ENCODE measurements at places on chromosomes 6 and 20.

DNA sequence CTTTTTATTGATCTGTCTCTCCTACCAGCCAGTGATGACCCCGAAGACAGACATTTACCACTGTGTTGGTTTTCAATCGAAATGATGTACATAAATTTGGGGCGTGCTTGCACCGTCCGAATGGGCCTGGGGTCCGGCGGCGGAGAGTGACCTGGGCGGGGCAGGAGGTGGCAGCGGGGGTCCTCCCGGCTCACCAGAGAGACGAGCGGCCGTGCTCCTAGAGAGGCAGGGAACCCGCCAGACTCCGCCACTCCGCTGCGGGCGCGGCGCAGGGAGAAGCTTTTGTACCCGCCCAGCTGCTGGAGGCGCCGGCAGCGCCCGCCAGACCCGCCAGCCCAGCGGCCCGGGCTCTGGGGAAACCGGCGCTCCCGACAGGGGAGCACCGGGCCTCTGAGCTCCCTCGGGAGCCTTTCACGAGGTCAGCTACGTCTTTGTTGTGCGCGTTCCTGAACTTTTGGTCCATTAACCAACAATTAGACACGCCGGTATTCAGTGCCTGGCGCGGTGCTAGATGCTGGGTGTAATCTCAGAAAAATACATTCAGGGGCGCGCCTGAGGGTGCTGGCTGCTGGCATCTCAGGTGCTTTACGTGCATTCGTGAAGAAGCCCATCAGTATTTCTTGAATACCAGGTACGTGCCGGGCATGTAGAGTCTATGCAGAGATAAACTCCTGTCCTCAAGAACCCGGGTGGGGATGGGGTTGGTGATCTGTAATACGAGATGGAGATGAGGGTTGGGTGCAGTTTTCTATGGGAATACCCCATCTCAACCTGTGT is at the start of gene PGBD1:
TSS of gene PGBD1 (plus strand) at position 285 of the 777 bp plus-strand sequence. CDS start 2,242 bp downstream, outside the sequence.
- peak; percentile 81 for DNase-seq

GRCh38 chr20:7908905-7909304 is 31.4 kb downstream of the HAO1 start:
- DNase-seq = no peak

GRCh38 chr6:99145738-99146137 is 198.0 kb upstream of the FBXL4 start:
- no peak for DNase-seq

DNA sequence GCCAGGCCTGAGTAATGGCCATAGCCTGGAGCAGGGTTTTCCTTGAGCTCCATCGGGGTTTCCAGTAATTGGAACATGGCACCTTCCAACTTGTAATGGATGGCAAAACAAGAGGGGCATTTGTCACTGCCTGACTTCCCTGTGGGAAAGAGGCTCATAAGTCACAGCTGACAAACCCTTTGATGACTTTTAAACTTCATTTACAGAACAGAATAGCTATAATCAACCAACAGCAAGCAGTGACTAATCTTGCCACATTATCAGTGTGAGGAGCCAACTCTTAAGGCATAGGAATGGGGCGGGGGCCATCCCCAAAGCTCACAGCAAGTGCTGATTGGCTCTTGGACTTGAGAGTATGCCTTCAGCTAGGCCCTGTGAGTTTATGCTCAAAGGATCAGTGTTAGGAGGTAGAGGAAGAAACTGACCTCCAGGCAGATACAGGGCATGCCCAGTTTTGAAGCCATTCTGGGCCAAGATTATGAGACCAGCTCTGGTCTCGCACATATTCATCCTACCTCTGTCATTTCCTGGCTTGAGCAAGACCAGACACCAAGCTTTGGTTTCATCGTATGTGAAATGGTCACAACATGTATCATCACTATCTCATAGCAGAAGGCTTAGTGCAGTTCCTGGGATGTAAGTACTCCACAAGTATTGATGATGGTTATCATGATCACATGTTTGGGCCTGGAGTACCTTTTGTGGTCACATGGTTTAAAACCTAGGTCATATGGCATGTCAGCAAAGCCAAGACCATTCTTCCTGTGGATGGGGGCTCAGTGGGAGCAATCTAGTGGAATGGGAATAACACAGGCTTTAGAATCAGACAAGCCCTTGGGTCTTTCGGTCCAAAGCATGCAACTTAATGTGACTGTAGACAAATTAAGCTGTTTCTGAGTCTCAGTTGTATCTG is 49.2 kb downstream of the EIF2S2 start:
- no peak for DNase-seq

DNA sequence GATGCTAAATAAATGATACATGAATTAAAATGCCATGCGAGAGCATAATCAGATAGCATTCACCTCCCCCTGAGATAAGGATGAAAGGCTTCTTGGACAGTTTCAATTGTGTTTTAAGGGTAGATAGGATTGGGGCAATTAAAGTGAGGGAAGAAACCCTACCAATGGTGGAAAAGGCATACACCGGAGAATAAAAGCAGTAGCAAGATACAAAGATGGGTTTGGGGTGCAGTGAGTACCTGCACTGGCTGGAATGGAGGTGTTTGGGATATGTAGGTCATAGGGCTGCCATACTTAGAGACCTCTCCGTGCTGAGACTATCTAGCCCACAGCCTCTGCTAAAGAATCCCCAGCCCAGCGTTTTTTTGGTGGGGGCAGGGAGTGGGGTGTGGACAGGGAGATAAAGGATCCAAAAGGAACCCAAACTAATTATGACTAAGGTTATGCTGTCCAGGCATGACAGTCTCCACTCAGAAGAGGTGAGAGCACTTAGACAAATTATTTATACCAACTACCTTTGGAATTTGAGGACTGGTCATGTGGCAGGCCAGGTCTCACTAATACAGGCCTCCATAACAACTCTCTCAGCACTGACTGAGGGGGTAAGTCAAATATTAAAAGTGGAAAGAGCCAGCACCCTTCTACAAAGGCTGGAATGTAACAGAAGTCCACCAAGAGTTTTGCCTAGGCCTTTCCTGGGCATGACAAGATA is 280.8 kb downstream of the ADGB start:
- no peak for DNase-seq

- DNase-seq = no peak
These were observed 53.0 kb downstream of the ADAT2 start for GRCh38 chr6:143397227-143398222.

DNA sequence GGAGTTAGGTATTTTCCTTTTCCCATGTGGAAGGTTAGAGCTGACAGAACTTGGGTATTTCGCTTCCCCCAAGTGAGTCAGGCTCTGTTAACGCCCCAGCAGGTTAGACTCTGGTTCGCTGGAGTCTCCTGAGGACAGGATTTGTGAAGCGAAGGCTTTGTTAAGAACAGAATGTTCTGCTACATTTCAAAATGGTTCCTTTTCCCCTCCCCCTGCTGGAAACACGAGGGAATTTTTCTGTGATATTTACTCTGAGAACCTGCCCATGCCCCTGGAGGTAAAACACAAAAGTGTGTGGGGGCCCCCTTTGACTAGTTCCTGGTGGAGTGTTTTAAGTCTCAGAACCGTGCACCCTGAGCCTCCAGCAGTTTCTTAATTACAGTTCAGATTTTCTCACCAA is 731.4 kb upstream of the CITED2 start:
- no peak for DNase-seq

GRCh38 chr20:24507182-24507853 is 37.9 kb downstream of the SYNDIG1 start:
- no peak for DNase-seq

DNA sequence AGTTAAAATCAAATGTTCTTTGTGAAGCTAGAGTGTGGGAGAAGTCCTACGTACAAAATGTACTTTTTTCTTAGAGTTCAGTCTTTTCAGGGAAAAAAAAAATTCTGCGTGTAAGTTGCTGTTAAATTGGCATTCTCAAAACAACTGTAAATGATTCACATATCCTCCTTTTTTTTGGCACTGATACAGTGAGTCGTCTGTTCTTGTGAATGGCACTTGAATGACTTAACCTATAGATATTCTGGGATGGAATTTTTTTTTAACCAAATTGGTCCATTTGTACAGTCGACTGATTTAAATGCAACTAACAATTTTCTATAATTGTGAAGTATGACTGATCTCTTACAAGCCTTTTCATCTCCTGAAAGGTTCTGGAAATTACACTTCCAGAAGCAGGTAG is 5.5 kb upstream of the JAG1 start:
- no peak for DNase-seq

- no peak for DNase-seq
These were observed 2.8 kb downstream of the CMTR1 start for GRCh38 chr6:37435816-37436215.

DNA sequence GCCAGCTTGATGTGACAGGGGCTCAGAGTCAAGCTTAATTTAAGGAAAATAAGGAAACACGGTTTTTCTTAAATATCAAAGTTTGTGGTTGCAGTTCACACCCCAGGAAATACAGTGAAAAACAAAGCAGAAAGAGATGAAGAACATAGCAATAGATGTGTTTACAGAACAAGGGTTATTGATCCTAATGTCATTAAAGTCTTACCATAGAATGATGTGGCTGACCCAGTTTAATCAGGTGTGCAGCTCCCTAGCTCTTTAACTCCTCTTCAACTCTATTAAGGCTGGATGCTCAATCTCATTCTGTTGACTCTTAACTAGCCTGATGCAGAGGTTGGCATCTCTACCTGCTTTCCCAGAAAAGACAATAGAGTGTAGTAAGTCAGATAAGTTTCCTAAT is 7.5 kb upstream of the GTF3C6 start:
- DNase-seq = no peak

DNA sequence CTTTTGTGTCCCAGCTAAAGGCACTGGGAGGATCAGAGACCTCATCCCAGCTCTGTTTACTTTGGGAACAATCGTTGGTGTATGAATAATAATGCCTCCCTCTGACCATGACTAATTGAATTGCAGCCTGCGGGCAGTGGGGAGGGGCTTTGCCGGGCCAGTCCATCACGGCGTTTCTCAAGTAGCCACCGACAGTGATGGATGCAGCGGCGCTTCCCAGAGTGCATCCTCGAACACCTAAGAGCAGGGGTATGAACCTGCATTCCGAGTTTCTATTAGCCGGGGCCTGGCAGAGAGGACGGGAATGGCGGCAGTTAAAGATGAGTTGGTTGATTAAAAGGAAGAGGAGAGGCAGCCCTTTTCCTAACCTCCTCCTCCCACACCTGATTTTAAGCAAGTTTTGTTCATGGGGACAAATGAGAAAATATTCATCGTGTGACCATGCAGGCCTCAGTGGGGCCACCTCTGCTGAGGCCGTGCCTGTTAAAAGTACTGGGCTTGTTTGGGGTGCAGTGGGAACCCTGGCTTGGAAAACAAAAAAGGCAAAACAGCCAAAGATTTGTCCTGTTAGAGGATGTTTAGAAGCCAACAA is 154.1 kb downstream of the FOXA2 start:
- no peak for DNase-seq

DNA sequence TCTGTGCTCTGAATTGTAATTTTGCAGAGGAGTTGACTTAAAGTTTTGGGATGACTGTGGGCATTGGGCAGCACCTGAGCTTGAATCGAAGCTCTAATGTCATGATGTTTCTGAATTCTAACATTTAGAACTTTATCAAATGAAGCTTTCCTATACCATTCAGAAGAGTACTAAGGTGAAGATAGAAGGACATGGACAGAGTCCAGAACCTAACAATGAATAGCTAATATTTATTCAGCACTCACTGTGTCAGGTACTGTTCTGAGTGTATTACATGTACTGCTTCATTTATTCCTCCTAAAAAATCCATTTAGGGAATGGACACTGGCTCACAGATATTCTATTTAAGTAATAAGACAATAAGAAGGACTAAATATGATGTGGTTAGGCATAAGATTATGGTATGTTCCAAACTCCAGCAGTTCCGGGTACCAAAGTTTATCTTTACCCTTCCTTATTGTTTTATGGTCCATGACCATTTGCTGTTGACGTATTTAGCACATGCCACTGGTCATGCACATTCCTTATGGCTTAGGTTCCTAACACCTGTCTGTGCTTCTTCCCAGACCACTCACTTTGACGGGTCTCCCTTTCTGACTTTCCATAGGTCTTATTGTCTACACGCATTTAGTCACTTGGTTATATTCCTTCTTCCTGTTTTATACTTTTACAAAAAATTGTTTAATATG is 20.3 kb downstream of the BCKDHB start:
- no peak for DNase-seq

DNA sequence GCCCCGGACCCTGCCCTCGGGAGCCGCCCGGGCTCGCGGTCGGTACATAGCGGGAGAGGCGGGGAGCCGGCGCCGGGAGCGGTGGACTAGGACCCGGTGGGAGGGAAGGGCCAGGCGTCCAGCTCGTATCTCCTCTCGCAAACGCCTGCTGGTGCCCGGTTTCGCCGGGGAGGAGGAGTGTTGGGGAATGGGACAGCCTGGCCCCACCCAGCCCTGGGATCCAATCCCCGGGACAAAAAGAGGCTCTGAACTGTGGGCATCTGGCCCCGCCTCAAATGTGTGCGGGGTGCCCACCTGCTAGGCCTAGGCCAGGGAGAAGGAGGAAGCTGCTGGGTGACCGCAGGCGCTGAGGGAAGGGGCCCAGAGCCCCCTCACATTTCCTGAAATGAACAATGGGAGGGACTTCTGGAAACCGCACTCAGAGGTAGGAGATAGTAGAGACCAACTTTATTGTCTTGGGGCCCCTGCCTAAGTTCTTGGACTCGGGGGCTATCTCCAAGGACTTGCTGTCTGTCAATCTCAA is at the start of gene KCNK17:
TSS of gene KCNK17 (minus strand) at position 147 of the 523 bp plus-strand sequence. CDS start at position 48, 99 bp downstream.
- DNase-seq = no peak

DNA sequence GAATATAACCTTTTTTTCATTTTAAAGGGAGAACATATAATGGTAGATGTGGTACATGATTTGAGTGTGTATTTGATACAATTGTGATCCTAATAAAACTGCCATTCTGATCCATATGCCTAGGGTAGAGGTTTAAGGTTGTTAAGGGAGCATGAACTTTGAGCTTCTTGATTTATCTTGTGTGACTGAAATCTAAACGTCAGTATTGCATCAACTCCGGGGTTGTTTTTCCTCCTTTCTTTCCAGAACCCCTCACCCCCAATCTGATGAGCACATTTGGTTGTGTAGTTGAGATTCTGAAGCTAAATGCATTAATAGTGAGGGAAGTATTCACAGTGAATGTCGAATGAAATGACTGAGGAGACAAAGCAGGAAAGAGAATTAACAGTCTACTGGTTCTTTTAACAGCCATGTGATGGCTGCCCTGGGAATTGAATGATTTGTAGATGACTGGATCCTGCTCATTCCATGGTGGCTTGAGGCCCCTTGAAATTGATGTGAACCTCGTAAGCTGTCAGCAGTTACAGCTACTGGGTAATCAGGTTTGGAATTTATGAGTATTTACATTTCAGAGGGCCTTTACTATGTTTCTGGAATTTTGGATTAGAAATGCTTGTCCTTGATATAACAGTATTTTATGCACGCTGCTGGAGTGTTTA is 44.8 kb downstream of the FARS2 start:
- DNase-seq = no peak

DNA sequence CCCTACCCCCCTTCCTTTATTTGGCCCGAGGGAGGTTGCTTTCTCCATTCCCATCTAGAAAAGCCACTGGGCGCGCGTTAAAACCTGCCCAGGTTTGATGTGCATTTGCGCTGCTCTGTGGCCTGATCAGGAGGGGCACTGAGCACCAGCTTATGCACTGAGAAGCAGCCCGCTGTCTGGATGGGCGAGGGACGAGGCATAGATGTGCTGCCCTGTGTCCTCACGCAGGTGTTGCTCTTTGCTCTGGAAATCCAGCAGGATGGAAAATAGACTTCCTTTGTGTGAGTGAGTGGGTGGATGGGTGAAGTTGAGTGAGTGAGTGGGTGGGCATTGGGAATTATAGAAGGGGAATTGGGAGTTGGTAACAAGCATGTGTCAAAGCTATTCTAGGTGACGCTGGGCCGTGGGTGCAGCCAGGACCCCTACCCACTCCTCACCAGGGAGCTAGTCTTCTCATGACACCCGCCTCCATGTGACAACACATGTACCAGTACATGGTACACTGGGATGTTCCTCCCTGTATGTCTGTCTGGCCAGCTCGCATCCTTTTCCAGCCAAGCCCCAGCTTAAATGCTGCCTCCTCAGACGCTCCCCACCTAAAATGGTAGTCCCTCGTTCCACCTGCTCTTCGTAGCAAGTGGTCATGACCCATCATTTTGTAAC is 162.6 kb downstream of the DTNBP1 start:
- DNase-seq = no peak
